Omental fat pad (tissue), 4 donors: ENCODE measurements at places on chromosomes 5 and 9. TPM values are rescaled to one million over a fixed set of nuclear protein-coding genes. Genes with fewer than 3 reads are reported as not detected.

MYOZ3 gene
- 1.7 TPM for total RNA-seq

- no peak for DNase-seq
These were observed 1.1 kb downstream of the EPB41L4B start for GRCh38 chr9:109319626-109320241.

GRCh38 chr9:136119061-136119882 lies 597 bp upstream of the TMEM250 start:
- DNase-seq, result no peak

- no peak for DNase-seq
These were observed 1063.9 kb upstream of the ACO1 start for GRCh38 chr9:31320494-31320893.

DNA sequence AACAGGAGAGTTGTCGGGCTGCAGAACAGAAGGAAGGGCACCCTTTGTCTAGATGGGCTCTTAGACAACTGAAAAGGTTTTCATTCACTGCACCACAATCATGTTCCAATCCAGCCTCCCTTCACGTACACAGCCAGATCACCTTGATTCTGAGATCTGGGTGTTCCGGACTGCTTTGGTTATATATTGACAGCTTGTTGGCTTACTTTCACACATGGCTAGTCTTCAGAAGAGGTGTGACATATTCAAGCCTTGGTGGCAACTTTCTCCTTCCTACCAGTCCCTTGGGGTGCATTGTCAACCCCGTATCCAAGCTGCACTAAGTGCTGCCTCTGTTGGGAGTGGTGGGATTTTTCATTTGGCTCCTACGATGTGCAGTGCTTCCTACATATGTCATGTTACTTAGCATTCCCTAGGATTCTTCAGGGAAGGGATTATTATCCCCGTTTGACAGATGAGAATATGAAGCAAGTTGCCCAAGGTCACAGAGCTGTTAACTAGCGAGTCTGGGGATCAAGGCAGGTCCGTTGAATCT lies 100.6 kb downstream of the LIFR start:
- DNase-seq, result no peak

GRCh38 chr5:88787856-88788255 lies 95.1 kb downstream of the MEF2C start:
- DNase-seq, result no peak

- DNase-seq, result no peak
These were observed 56.2 kb downstream of the CAMK4 start for GRCh38 chr5:111280282-111280951.

GRCh38 chr9:76701441-76702039 lies 62.7 kb upstream of the PCA3 start:
- DNase-seq, result no peak

MEGF10 gene
- total RNA-seq, result 0.13 TPM

BHMT gene
- 3.6 TPM for total RNA-seq

- no peak for DNase-seq
These were observed 89.9 kb downstream of the PIP5K1B start for GRCh38 chr9:68794898-68795297.

- DNase-seq, result no peak
These were observed 71.9 kb downstream of the INSL6 start for GRCh38 chr9:5113523-5113922.

GRCh38 chr9:19759066-19759465 lies 29.8 kb downstream of the SLC24A2 start:
- no peak for DNase-seq

- DNase-seq, result no peak
These were observed 1046.9 kb upstream of the WWC1 start for GRCh38 chr5:167244583-167244982.

PDGFRB gene
- total RNA-seq, result 141 TPM

DNA sequence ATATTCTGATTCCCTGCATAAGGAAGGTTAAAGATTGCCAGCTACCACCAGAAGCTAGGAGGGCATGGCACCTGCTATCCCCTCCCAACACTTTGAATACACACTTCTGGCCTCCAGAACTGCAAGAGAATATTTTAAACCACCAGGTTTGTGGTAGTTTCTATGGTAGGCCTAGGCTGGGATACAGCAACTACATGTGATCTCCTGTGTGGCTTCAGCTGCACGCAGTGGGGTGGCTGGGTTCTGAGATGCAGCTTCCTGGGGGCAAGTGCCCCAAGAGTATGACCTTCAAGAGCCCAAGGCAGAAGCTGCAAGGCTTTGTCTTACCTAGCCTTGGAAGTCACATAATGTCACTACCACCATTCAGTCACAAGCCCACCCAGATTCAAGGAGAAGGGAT lies 39.6 kb downstream of the GCNT4 start:
- no peak for DNase-seq

GRCh38 chr5:135887881-135888614 lies 7.6 kb downstream of the IL9 start:
- DNase-seq, result no peak

GRCh38 chr5:14463629-14464028 lies 118.0 kb upstream of the OTULINL start:
- no peak for DNase-seq

MRPL36 gene
- 57.5 TPM for total RNA-seq

GRCh38 chr5:133996683-133997252 lies 8.0 kb downstream of the VDAC1 start:
- DNase-seq, result no peak

DNA sequence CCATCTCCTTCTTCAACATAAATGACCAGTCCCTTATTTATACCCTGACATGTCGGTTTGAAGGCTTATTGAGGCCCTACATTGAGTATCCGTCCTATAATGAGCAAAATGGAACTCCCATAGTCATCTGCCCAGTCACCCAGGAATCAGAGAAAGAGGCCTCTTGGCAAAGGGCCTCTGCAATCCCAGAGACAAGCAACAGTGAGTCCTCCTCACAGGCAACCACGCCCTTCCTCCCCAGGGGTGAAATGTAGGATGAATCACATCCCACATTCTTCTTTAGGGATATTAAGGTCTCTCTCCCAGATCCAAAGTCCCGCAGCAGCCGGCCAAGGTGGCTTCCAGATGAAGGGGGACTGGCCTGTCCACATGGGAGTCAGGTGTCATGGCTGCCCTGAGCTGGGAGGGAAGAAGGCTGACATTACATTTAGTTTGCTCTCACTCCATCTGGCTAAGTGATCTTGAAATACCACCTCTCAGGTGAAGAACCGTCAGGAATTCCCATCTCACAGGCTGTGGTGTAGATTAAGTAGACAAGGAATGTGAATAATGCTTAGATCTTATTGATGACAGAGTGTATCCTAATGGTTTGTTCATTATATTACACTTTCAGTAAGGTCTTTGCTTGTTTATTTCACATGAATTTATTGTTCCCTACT lies 38.2 kb upstream of the BTNL3 start:
- DNase-seq, result no peak

ZNF454 gene
- 2.0 TPM for total RNA-seq
